ENCODE measurements at places on chromosomes 16 and 17. TPM values are rescaled to one million over a fixed set of nuclear protein-coding genes. Genes with fewer than 3 reads are reported as not detected.
A peak's percentile ranks its signal among the peaks of the same experiment; 100 is the strongest.

The CYB5D1 gene
- 5.1 TPM for total RNA-seq

DNA sequence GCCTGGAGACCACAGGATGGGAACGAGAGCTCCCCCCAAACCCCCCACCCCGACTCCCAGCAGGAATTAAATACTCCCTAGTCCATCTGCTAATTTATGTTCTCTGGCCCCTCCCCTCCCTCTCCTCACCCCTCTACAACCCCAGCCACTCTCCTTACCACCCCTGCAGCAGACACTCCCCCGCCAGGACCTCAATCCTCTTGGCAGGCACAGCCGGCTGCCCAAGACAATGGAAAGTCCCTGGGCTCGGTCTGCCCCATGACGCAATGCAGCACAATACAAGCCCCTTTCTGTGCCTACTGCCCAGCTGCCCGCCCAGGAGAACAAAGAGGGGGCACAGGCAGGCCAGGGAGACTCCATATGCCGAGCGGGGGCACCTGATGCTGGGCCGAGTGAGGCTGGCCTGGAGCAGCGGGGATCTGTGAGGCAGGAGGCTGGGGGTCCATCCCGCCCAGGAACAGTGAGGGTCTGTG lies 30.3 kb upstream of the CDC42EP4 start:
- DNase-seq = peak; percentile 59

- DNase-seq = no peak
These were observed 141.0 kb upstream of the CIBAR2 start for GRCh38 chr16:85253084-85253941.

GRCh38 chr16:55911616-55912015 lies 36.4 kb upstream of the CES5A start:
- DNase-seq = no peak

The PLD6 gene
- 0.92 TPM for total RNA-seq

DNA sequence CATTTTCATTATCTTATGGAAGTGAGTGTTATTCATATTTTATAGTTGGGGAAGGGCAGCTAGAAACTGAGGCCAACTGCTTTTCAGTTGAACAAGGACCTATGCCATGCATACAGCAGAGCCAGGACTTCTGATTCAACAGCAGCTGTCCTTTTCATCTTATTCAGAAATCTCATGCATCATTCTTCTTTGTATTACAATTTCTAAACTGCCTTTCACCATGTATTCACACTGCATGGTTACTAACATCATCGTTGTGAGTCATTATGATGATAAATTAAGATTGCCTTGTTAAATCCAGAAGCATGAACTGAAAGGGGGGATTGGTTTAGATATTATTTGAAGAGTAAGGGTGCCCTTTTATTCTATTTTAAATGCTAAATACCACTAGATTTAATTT lies 1470.1 kb upstream of the GOT2 start:
- no peak for DNase-seq

DNA sequence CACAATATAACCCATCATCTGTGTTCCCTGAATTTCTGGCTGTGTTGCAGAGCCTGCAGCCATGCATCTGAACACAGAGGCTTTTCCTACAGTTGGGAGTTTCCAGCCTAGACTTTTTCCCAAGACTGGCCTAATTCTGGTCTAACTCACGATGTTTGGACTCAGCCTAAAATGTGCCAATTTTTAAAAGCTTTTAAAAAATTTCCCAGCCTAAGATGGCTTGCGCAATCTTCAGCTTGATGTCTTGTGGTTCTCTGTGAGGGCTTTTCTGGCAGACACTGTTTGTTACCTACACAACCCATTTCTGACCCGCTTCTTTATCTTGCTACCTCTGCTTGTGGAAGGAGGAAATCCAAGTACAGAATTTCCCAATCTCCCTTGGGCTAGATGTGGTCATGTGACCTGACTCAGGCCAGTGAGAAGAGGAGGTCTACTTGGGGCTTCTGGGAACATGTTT lies 72.7 kb upstream of the GAS7 start:
- no peak for DNase-seq

DNA sequence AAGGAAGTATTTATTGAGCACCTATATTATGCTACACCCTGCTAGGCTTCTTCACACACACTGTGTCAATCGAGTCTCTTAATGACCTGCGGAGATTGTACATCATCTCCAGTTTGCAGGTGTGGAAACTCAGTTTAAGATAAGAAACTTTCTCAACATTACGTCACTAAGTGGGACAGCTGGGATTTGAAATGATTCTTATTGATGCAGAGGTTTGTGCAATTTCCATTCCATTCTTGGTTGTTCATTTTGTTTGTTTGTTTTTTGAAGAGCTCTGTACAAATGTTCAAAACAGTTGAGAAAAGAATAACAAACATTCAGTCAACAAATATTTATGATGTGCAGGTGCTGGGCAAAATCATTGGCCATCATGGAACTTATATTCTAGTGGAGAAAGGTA lies 84.8 kb downstream of the MAP2K6 start:
- no peak for DNase-seq

GRCh38 chr17:59839651-59840328 lies 53.0 kb downstream of the TUBD1 start:
- DNase-seq = no peak

Data from epithelial cell of proximal tubule (primary cell).